SHP77 (cell line): ENCODE measurements at places on chromosomes 1 and 21.

GRCh38 chr21:17777072-17777765, 41.9 kb downstream of the C21orf91 start:
- DNase-seq: no peak

DNA sequence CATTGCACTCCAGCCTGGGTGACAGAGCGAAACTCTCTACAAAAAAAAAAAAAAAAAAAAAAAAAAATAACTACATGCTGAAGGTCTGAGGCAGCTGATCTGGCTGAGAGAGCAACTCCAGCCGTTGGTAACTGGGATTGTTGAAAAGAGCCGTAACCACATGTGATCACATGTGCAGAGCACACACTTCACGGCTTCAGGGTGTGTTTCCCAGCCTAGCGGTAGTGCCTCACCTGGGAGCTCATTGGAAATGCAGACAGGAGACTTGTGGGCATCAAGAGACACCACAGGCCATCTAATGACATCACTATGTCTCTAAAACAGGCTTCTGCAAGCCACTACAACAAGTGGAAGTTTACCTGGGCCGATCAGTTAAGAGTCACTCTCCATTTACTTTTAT, 11.8 kb upstream of the OTUD7B start:
- DNase-seq: no peak

DNA sequence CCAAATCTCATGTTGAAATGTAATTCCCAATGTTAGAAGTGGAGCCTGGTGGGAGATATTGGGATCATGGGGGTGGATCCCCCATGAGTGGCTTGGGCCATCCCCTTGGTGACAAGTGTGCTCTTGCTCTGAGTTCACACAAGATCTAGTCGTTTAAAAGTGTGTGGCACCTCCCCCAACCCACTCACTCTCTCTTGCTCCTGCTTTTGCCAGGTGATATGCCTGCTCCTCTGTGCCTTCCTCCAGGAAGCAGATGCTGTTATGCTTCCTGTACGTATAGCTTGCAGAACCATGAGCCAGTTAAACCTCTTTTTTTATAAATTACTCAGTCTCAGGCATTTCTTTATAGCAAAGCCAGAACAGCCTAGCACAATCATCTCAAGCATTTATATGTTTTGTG, 23.0 kb upstream of the HSPA13 start:
- DNase-seq: no peak

GRCh38 chr1:244494653-244495052, 33.6 kb downstream of the CATSPERE start:
- no peak for DNase-seq

DNA sequence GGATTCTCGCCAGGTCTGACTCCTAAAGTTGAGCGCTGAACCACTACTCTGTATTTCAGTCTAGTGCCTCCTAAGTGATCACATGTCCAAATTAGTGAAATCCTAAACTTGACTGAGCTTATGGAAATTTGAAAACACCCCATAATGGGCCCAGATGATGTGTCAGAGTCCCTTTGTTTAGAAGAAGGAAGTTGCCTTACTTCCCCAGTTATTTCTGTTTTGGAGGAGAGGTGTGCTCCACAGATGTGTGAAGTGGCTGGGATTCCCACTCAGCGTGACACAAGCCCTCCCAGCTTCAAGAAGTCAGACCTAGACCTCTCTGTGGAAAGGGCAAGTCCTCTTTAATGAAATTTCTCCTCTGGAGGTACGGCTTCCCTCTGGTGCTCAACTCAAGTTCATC, 188.8 kb downstream of the TTLL7 start:
- no peak for DNase-seq

GRCh38 chr1:34779526-34779925, 1.5 kb upstream of the GJB3 start:
- DNase-seq: no peak

DNA sequence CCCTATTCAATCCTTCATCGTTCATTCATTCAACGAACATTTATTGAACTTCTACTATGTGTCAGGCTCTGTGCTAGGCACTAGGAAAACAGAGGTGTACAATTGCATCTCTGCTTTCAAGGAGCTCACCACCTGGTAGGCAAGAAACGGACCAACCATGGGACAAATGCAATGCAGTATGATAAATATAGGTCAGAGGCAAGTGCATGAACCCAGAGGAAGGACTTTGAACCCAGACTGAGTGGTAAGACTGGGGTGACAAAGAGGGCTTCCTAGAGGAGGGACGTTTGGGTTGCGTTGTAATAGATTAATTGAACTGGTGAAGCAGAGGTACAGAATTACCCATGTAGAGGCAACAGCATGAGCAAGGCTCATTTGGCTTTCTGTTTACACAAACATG, 16.4 kb downstream of the CD2 start:
- DNase-seq: no peak

- DNase-seq: no peak
These were observed 26.2 kb downstream of the EXTL2 start for GRCh38 chr1:100868364-100868995.

- peak; percentile 62 for DNase-seq
These were observed 22.9 kb upstream of the DISC1 start for GRCh38 chr1:231603598-231604275.

- DNase-seq: no peak
These were observed 18.2 kb downstream of the RRP15 start for GRCh38 chr1:218303176-218303879.

DNA sequence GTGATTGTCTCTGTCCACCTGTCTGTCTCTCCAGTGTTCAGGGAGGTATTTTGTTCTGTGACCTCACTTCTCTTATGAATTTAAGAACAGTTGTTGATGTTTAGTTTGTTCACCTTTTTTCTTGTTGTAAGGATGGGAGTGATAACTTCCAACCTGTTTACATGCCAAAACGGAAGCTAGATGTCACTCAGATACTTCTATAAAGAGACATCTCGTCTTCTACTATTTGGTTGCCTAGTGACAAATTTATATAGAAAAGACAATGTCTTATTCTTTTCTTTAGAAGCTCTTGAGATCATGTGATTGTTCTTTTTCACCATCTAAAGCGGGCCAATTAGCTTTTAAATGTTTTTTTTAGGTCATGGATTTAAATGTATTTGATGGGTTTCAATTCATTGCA, 33.8 kb downstream of the PRSS38 start:
- no peak for DNase-seq

GRCh38 chr1:150487763-150488115, 520 bp downstream of the TARS2 start:
- DNase-seq: peak; percentile 5

GRCh38 chr1:52238474-52238873, 96.6 kb downstream of the ZFYVE9 start:
- no peak for DNase-seq

GRCh38 chr1:109893532-109894171, 17.0 kb upstream of the CSF1 start:
- DNase-seq: no peak

GRCh38 chr1:10753299-10753698, 43.1 kb downstream of the CASZ1 start:
- no peak for DNase-seq

- no peak for DNase-seq
These were observed 96.9 kb upstream of the TARDBP start for GRCh38 chr1:10915594-10915993.

- no peak for DNase-seq
These were observed 284.4 kb upstream of the C1orf105 start for GRCh38 chr1:172135978-172136610.

GRCh38 chr1:109866071-109866470, 44.6 kb upstream of the CSF1 start:
- no peak for DNase-seq

DNA sequence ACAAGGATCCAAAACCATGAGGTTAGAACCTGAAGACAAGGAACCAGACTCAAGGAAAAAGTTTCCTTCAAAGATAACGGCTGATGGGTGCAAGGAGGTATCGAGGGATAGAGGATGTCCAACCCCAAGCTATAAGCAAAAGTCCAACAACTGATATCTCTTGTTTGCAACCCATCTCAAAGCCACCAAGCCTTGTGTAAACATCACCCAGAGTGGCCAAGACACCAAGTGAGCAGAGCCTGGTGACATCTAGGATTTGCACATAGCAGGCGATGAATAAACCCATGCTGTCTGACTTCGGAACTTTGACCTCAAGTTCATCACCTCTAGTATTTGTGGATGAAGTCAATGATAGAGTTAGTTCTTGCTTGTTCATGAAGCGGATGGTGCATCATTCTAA, 180.7 kb downstream of the ETS2 start:
- no peak for DNase-seq

DNA sequence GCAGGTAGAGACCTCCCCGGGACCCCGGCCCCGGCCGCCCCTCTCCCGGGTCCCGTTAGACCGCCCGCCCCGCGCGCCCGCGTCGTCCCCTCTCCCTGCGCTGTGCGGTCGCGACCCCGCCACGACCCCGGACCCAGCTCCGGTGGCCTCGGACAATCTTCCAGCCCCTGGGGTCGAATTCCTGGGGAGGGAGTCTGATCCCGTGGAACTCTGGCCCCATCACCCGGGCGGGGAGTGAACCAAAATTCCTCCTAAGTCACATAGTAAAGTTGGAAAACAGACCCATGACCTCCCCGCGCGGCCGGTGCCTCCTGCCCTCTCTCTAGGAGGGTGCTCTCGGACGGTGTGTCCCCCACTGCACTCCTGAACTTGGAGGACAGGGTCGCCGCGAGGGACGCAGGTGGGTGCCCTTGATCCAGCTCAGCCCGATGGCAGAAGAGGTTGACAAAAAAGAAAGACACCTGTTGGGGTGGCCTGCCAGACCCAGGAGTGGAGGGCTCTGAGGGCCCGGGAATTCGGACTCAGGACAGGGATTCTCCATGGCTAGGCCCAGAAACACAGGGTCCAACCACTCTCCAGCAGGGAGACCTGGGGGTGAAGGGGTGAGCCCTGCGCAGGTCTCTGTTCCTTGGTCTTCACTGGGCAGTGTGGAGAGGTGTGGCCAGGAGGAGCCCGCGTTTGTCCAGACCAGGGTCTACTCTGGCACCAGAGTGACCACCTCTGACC, 451 bp downstream of the ADAMTSL4 start:
- no peak for DNase-seq

DNA sequence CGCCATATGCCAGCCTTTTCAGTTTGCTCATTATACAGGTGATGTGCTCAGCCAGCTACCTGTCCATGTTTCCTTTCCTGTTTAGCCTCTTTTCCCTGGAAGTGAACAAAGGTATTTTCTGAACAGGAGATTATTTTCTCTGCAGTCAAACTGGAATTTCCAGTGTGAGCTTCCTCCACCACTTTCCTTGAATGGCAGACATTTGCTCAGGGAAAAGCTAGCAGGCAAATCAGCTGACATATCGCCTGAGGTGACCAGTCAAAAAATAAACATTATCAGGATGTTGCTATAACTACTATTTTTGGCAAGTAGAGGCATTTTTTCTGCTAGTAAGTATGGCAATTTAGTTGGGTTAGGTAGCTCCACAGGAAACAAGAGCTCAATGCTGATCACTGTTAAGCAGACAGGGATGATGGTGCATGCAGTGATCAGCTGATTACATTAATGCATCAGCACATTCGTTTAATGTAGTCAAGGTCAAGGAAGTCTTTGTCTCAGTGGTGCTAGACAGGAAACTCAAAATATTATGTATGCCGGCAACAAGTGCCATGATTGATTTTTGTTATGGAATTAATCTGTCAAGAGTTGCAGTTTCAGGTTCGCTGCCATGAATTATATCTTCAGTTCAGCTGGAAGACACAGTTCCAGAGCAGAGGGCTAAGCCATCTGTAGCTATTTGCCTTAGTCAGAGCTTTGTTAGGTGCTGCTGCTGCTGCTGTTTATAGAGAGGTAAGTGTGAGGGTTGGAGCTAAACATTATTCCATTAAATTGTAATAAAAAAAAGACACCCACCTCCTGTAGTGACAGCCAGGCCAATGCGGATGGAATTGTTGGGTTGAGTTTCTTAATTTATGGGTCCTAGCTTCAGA, 179.7 kb upstream of the ST6GALNAC5 start:
- no peak for DNase-seq

DNA sequence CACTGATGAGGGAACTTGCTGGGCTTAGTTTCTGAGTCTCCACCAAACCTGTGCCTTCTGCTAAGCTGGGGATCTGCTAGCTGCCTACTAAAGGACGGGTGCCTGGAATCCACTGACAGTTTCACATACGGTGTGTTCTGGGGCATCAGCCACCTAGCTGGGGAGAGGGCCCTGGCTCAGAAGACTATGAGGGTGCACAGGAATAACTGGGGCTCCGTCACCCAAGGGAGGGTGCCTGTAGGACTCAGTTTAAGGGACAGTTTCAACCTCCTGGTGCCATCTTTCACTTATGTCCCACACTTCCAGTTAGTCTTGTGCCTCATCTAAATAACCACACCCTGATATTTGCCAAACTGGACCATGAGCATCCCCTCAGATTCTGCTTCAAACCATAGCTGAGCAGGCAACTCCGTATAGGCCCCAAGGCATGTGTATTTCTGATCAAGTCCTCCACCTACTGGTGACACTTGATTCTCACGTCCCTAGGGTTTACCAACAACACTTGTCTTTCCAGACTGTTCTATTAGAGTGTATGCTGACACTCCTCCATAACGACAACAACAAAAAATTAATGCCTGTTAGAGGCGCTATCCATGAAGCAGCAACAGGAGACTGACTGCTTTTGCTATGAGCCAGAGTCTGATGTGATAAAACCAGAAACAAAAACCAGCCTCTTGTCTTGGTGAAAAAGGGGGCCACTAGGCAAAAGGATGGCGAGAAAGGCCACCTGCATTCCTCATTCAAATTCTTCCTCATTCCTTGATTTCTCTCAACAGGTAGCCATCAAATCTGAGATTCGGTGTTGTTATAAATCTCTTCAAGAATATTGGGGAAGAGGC, 55.0 kb upstream of the PAXBP1 start:
- peak; percentile 43 for DNase-seq

- no peak for DNase-seq
These were observed 105.0 kb downstream of the COP1 start for GRCh38 chr1:176101951-176102642.

- peak; percentile 74 for DNase-seq
These were observed 140.1 kb upstream of the FMN2 start for GRCh38 chr1:239951511-239952140.

DNA sequence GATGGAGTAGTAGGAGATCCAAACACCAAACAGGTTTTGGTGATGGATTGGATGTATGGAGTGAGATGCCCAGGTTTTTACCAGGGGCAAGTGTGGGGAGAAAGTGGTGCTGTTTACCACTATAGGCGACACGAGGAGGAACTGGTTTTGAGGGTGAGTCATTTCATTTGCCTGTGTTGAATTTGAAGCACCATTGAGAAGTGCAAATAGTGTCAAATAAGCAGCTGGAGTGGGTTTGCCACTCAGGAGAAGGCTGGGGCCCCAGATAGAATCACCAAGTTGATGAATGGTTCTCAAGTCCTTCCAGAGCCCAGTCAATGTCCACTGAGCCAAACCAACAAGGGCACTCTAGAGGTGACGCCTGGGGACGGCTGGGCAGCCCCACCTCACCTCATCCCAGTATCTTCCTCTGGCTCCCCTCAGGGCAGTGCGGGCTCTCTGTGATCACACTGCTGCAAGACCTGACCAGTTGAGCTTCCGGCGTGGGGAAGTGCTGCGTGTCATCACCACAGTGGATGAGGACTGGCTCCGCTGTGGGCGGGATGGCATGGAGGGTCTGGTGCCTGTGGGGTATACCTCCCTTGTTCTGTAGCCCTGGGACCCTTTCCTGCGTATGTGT, 9.4 kb downstream of the RUSC1 start:
- DNase-seq: no peak

- no peak for DNase-seq
These were observed 37.8 kb upstream of the IRF2BP2 start for GRCh38 chr1:234647758-234648157.
